ENCODE measurements at places on chromosomes 2 and 18. TPM values are rescaled to one million over a fixed set of nuclear protein-coding genes. Genes with fewer than 3 reads are reported as not detected.

DNA sequence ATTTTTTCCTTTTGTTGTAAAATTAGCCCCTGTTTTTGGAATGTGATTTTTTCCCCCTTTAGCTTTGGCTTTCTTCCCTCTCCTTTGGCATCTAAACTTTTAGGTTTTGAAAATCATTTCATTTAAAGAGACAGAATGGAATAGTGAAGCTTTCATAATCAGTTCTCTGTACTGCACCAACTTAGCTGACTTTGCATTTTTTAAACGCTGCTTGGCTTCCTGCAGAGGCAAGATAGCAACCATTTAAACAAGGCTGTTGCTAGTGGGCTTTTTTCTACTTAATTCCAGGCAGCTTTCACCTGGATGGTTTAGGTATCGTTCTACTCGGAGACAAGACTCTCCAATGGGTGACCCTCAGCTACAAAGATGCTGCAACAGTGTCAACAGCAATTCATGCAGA lies 267.9 kb upstream of the PKDCC start:
- no peak for DNase-seq

DNA sequence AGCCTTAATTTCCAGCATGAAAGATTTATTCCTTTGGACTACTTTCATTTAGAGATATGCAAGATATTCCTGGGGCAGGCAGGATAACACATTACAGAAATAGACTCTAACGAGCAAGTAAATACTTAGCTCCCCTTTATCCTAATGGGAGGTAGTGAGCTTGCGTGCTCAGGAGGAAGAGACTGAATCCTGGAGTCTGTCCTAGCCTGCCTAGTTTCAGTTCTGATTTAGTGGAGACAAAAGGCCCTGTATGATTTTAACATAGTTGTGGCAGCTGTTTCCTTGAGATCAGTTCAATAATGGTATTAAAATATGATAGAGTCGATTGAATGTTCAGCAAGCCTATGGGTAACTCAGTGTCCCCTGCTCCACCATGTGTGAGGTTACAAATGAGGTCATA lies 109.5 kb downstream of the FMNL2 start:
- no peak for DNase-seq

DNA sequence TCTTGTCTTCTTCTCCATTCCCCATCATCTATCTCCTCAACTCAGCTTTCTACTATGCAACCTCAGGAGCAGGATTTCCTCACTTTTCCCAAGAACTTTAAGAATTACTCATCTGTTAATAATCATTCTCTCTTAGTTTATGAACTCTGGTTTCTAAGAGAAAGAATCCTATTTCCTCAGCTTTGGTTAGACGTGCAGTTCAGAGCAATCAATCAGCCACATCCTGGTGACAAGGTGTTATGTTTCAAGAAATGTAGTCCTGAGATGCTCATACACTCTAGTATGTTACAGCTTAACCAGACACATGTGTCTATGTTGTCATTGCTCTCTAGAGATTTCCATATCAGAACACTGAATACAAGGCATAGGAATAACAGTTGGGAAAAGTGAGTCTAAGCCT lies 277.9 kb downstream of the MBD2 start:
- DNase-seq, result no peak

Gene CXCR4
- not detected for total RNA-seq

GRCh38 chr2:231318954-231319353 lies 76.6 kb upstream of the B3GNT7 start:
- no peak for DNase-seq

- DNase-seq, result peak; percentile 99
Observed at GRCh38 chr2:233974530-233975071, 57.4 kb downstream of the TRPM8 start.

GRCh38 chr18:48946329-48946835 lies 4.4 kb downstream of the SMAD7 start:
- peak; percentile 87 for DNase-seq

Gene POLR1A
- total RNA-seq, result 26.7 TPM

- DNase-seq, result peak; percentile 40
Observed at GRCh38 chr2:54638774-54639187, 84.7 kb upstream of the EML6 start.

- DNase-seq, result peak; percentile 75
Observed at GRCh38 chr18:51135364-51135763, 62.1 kb downstream of the MEX3C start.

DNA sequence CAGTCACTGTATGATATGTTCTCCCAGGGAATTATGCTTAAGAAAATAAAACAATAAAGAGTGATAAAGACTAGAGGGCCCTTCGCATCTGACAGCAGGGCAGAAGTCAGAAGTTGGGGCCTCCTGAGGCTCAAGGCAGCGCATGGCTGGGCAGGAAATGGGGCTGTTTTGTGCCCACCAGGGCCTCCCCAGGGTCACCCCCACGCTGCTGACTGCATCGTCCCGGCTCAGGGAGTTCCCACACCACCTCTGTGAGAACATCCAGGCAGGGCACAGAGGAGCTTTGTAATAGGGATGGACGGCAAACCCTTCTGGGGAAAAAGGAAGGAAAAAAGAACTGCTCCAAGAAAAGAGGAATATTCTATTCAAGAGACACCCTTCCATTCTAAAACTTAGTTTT lies 41.2 kb downstream of the PAX3 start:
- no peak for DNase-seq

Gene IL36A
- total RNA-seq, result not detected

DNA sequence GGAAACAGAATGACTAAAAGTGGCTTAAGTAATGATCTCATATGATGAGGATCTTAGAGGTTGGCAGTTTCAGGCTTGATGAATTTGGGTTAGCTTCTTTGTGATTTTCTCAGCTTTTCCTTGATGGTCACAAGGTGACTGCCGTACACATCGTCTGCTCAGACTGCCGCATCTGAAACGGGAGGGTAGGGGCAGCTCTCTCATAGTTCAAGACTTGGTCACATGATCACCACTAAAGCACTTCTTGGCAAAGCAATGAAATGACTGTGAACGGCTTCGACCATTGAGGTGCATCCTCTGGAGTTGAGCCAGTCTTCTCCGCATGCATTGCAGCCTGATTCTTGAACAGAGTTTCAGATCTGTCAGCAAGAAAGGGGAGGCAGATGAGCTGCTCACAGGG lies 43.8 kb downstream of the LPIN1 start:
- DNase-seq, result no peak

DNA sequence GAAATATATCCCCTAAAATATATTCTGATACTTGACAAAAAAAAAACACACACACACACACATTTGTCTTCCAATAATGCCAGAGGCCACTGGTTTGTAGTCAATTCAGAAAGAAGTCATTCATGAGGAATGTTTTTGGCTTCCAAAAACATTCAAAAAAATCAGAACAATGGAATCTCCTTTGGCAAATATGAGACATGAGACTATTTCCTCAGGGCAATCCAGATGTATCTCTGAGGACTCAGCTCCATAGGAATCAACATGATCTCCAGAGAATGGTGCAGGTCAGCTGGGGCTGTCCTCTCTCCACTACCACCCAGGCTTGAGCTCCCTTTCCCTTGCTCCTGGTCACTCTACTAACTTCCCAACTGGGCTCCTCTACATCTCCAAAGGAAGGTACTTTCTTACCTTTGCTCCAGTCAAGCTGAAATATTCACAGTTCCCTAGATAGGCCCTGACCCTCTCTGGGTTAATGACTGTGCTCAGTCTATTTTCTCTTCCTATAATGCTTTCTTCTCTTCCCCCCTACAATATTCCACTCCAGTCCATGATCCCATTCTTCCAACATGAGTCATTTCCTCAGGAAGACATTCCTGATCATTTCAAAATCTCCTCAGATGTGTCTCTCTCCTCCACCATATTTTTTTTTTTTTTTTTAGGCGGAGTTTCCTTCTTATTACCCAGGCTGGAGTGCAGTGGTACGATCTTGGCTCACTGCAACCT lies 145.3 kb downstream of the C1D start:
- DNase-seq, result peak; percentile 88

DNA sequence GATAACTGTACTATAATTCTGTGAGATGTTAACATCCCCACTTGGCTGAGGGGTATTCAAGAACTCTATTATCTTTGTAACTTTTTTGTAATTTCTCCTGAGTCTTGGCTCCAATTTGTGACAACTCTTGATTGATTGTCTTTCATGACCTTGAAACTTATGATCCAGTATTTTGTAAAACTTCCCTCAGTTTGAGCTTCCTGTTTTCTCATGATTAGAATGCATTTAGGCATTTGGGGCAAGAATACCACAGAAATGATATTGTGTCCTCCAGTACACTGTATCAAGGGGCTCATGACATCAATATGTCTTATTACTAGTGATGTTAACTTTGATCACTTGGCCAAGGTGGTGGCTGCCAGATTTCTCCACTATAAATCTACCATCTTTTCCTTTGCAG lies 37.4 kb downstream of the PNO1 start:
- no peak for DNase-seq

GRCh38 chr2:225487878-225488416 lies 88.4 kb downstream of the NYAP2 start:
- DNase-seq, result no peak

DNA sequence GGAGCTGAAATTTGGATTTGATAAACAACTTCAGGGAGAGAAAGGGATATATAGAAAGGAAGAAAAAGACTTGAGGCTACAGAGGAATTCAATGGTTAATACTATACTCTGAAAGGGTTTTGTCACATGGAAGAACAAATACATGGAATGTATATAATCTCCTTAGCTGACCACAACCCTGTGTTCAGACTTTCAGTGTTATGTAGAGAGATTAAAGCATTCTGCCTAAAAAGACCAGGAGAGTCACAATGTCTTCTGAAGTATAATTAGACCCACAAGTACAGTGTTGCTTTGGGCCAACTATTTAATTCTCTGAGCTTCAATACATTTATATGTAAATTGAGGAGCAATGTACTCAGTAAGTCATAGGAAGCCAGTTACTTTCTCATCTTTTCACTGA lies 123.8 kb upstream of the FSHR start:
- no peak for DNase-seq

GRCh38 chr2:1992280-1992679 lies 248.0 kb upstream of the PXDN start:
- no peak for DNase-seq

DNA sequence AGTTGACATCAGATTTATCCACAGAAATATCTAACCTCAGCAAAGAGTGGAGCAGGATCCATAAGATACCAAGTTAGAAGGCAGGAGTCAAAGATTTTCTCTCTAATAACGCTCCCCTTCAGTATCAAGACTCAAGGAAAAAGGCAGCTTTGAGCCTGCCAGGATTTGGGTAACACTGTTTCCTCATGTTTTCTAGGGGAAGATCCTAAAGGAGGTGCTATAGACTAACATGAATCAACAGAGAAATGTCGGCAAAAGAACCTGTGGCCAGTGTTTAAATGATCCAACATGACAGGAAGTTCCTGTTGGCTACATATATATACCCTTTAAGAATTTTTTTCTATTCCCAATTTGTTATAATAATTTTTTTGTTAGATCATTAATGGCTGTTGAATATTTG lies 402.3 kb downstream of the TGIF1 start:
- DNase-seq, result peak; percentile 3

DNA sequence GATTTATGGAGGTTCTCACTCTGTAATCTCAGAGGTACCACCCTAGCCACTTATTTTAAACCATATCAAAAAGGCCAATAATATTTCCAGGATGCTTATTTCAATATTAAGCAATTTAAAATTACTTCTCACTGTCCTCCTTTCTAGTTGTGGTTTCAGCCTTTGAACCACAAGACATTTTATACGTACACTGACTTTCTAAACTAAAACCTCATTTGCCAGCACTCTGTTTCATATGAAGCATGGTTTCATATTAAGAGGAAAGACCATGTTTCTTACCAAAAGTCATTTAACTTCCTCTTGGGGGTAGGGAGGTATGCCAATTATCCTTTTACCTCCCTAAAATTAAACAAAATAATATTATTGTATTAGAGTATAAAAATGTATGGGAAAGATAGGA lies 399.8 kb downstream of the CDH7 start:
- no peak for DNase-seq

GRCh38 chr2:59572227-59572626 lies 981.2 kb downstream of the BCL11A start:
- DNase-seq, result no peak

DNA sequence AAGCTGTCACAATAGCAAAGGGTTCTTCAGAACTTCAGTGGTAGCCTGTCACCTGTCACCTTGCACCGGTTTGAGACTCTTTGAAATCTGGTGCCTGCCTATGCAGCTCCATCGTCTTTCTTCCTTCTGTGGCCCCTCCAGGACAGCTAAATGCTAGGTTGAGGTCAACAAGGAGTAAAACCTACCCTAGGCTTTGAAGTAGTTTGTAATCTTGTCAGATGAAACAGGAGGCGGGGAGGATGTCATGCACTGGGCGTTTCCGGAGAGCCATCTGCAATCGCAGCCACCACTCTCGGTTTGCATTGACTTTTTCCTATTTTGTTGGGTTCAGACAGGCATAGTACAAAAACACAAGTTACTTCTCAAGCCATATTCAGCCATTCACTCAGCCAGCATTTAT lies 116.7 kb downstream of the LPIN1 start:
- DNase-seq, result no peak

GRCh38 chr2:219155054-219155644 lies 5.5 kb downstream of the NHEJ1 start:
- peak; percentile 71 for DNase-seq

Gene ZNF514
- total RNA-seq, result 7.5 TPM
